ENCODE measurements at places on chromosomes 7 and 10.

DNA sequence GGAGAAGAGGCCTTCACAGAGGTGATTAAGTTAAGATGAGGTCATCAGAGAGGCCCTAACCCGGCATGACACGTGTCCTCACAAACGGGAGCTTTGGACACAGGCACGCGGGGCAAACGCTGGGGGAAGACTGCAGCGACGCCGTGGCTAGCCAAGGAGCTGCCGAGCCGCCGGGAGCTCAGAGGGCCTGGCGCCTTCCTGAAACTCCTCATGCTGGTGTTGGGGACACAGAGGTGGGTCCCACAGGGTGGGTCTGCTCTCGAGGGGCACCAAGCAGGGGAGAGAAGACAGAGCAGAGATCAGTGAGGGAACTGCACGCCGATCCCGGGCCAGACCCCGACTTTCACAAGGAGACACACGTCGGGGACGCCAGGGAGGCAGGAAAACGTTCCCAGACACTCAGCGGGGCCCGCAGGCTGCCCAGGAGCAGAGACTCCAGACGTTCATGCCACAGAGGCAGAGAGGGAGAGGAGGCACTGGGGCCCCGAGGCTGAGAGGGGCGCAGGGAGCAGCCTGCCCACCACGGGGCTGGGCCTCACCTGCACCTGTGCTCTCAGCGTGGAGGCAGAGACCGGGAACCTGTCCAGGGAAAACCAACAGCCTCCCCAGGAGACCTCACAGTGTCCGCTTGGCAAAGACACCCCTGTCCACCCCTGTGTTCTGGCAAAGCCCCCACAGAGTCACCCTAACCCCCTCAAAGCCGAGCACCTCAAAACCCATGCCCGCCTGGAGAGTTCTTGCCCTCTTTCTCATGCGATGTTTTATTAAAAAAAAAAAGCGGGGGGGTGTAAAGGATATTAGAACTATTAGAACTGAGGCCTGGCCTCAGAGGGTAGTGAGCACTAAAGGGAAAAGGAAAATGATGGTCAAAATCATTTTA is 103.8 kb downstream of the PDGFA start:
- DNase-seq: no peak

DNA sequence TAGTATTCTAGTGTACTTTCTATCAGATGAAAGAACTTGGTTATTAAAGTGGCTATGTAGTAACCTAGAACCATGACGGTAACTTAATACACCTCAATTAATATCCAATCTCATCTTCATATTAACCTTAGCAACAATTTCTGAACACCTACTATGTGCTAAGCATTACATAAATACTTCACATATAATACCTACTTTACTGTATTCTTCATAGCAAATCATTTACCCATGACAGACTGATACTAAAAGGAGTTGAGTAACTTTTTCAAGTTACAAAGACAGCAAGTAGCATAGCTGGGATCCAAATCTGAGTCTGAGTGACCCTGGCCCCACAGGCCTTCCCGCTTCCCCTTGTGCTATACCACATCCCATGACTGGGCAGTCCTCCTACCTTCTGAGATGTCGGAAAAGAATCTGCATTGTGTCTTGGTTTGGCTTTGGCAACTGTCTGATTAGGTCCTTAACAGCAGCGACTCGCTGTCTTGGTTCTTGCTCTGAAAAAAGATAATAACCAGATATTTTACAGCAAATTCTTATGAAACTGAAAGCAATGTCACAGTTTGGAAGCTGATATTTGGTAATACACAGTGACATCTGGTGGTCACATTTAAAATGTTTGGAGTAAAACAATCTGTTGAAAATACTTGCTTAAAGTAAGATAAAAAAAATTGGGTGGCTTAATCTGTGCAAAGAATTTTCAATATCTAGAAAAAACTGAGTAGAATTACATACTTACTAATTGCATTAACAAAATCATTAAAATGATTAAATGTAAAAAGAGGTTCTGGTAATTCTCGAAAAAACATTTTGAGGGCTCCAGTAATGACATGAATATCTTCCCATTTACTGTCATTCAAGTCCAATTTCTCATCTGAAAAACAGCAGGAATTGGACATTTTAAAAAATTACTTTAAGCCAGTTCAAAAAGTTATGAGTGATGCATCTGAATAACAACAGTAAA is 120.1 kb downstream of the ARHGAP12 start:
- DNase-seq: peak; percentile 52

DNA sequence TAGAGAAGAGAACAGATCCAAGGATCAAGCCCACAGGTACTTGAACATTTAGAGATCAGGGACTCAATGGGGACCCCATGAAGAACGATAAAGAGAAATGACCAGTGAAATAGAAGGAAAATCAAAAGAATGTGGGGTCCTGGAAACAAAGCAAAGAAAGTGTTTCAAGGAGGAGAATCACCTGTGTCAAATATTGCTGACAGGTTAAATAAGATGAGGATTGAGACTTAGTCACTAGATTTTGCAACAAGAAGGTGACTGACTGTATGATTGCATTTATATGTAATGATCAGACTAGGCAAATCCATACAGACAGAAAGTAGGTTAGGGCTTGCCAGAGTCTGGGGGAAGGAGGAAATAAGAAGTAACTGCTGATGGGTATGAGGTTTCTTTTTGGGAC is 254.9 kb upstream of the NPY start:
- peak; percentile 4 for DNase-seq

DNA sequence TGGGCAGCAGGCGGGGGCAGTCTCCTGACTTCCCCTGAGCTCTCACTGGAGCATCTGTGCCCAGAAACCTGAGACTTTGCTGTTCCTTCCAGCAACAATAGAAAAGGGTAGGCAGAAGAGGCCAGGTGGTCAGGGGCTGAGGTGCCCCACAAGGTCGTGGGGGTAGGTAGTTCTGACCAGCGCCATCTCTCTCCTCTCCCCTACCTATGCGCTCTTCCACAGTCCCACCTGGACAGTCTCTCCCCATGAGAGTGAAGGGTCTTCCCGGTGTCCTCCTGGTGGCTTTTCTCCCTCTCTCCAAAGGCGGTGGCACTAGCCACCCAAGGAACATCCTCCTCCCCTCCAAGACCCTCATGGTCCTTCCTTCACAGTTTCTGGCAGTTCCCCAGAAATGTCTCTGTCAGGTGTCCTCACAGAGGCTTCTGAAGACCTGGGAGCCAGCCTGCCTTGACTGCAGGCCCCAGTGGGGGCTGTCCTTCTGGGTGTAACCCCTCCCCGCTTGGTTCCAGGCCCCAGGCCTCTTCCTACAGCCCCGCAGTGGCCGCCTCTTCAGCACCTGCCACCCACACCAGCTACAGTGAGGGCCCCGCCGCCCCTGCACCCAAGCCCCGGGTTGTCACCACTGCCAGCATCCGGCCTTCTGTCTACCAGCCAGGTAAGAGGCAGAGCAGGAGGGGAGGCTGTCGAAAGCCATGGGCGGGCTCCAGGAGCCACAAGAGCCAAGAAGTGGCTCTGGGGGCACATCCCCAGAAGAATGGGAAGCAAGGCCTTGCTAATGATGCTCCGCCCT is 41.3 kb downstream of the LDB3 start:
- no peak for DNase-seq

- no peak for DNase-seq
Observed at GRCh38 chr7:88964418-88964817, 168.9 kb upstream of the TEX47 start.

Measured in epithelial cell of esophagus (primary cell).